H9 (cell line): ENCODE measurements at places on chromosomes 6 and 20. TPM values are rescaled to one million over a fixed set of nuclear protein-coding genes. Genes with fewer than 3 reads are reported as not detected.

SLC26A8 gene
- 0.09 and 0.55 TPM in 2 replicates for total RNA-seq

HFE gene
- total RNA-seq: 0.29 and 0.98 TPM in 2 replicates

GLP1R gene
- total RNA-seq: 0.85 and 1.0 TPM in 2 replicates

WFDC12 gene
- not detected in 2 replicates for total RNA-seq

SPACA1 gene
- total RNA-seq: not detected in 2 replicates

MYMX gene
- total RNA-seq: 1.1 and 1.8 TPM in 2 replicates

KIAA1755 gene
- total RNA-seq: 0.17 and 0.18 TPM in 2 replicates

MDC1 gene
- 72.2 and 77.6 TPM in 2 replicates for total RNA-seq

RAB44 gene
- total RNA-seq: 0.04 TPM in 1 of 2 replicates, not detected in the other

POM121L2 gene
- total RNA-seq: not detected in 2 replicates

HRH3 gene
- 1.8 and 1.9 TPM in 2 replicates for total RNA-seq

GGTLC1 gene
- total RNA-seq: not detected in 2 replicates

GRM1 gene
- 0.07 and 0.39 TPM in 2 replicates for total RNA-seq

DNA sequence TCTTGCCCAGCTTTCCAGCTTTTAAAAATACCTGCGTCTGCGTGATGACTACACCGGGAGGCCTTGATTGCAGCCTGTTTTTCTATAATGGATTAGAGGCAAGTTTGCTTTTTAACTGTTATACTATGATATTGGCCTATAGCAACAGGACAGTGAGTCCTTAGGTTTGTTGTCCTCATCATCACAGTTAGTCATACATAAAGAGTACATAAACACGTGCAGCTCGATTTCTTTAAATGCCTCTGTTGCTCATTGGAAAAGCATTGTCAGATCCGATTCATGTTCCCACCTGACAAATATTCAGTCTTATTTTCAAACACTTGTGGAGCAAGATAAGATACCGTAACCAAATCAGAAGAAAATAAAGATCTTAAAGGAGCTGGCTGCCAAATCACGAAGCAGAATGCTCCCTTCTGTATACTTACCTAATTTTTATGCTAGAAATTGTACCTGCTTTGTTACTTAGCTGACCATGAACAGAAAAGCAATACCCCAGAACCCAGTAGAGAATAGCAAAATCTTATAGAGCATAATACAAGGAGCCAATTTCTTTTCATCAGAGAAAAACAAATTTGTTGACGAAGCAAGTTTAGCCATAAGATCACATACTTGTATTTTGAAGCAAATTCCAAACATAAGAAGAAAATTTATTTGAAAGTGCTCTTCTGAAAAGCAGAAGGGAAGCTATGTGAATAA, 100.4 kb downstream of the TMEM200A start:
- no peak for DNase-seq

DNA sequence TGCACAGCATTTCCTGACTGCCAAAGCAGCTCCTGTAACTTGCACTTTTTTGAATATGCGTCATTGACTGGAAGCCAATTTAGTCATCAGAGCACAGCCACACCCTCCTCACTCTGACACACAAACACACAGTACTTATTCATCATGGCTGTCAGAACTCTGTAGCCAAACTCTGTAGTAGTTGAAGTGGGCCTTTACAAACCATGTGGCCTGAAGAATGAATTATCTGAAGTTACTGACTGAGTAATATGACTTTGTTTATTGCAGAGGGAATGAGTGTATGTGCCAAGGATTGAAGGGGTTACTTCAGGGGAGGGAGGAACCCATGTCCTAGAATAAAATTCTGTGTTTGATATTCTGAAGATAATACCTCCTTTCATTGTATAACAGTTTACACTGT, 102.7 kb downstream of the FIG4 start:
- DNase-seq: no peak

- DNase-seq: peak; percentile 21
Observed at GRCh38 chr6:170178561-170179477, 112.1 kb downstream of the DLL1 start.

DNA sequence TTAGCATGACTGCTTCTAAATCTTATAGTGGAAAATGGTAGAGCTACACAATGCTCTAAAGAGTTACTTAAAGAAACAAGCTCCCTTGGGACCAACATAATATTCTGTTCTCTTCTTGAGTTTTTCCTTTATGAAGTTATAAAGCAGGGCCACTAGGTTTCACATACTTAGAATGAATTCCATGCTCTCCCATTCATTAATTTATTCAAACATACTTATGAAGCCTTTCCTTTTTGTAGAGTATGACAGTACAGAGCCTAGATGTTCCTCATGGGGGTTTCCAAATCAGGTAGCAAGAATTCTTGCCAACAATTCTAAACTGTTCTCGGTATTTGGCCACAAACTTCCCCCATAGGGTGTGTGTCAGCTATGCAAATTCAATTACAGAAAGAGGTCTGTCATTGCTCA, 20.6 kb upstream of the FABP7 start:
- DNase-seq: no peak

DNA sequence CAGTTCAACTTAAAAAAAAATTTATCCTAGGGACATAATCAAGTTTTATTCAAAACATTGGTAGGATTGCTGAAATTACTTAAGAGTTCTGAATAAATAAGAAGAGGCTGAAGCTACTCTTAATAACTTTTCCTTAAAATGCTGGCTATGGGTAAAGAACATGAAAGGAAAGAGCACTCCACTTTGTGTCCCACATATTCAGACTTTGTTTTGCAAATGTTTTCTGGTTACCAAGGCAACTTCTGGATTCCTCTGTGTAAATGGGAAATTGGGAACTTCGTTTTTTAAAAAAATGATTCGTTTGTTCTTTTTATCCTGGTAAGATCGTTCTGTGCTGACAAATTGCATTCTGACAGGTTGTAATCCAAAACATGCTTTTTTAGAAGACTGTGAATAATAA, 115.0 kb downstream of the KIF6 start:
- no peak for DNase-seq

GRCh38 chr20:5895626-5896025, 54.7 kb downstream of the TRMT6 start:
- no peak for DNase-seq

DNA sequence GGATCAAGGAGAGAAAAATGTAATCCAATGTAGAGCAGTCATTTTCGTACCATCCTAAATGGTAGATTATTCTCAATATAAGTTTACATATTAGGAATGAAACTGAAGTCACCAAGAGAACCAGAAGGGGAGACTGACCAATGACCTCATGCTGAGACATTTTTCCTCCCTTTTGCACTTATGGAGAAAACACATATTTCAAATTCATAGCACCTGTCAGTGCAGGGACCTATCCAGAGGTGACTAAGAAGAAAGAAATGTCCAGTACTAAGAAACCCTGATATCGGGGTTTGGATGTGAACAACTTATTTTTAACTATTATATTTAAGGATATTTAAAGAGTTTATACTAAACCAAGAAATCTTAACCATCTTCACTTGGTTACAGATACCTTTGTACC, 16.6 kb upstream of the LYRM2 start:
- DNase-seq: no peak

DNA sequence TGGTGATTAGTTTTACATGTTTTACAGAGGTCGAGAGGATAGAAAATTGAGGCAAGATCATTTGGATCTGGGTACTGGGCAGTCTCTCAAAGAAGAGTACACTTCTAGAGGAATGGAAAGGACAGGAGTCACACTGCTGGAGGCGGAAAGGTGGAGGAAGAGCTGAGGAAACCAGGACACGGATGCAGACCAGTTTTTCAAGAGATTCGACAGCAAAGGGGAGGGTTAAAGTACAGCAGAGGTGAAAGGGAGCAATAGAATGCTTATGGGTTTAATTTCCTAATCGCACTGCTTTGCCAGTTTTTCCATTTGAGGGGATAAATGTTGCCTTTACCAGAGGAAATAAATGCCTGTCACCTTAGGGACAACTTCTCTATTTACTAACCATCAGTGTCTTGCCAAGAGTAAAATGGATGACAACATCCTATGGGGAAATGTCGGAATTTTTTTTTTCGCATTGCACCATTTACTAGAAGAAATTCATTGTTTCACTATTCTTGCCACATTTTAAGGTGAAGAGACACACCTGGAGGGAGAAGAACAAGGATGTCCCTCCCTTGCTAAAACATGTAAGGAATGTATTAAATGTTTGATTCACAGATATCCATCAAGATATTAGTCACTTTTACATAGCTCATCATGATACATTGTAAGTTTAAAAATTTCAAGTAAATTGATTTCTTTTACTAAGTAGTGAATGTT, 226.6 kb downstream of the COL12A1 start:
- no peak for DNase-seq

GRCh38 chr6:170297576-170298330, 6.9 kb upstream of the DLL1 start:
- no peak for DNase-seq

- no peak for DNase-seq
Observed at GRCh38 chr6:42302411-42302810, 84.8 kb upstream of the MRPS10 start.

- no peak for DNase-seq
Observed at GRCh38 chr20:60883496-60883895, 368.6 kb upstream of the CDH4 start.

GRCh38 chr6:112216662-112217551, 37.5 kb downstream of the LAMA4 start:
- DNase-seq: no peak

DNA sequence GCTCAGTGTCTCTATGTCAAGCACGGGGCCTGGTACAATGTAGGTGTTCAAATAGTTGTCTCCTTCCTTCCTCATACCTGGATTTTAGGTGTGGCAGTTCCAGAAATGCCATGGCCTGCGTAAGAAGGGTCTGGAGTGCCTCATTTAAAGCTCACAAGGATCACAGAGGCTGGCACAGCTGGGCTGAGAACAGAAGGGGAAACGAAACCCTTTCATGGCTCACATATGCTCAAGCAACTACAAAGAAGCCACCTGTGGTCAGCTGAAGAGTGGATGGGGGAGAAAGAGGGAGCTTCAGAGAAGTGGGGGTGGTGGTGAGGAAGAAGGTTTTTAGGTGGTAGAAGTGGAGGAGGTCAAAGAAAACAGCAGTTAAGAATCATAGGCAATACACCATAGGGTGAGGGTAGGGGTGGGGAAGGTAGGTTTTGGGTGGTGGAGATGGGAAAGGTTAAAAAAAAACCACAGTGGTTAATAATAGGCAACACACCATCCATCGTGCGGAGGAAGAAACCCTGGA, 17.0 kb upstream of the TOP1 start:
- no peak for DNase-seq

- no peak for DNase-seq
Observed at GRCh38 chr6:153873541-153873940, 165.5 kb upstream of the OPRM1 start.

DNA sequence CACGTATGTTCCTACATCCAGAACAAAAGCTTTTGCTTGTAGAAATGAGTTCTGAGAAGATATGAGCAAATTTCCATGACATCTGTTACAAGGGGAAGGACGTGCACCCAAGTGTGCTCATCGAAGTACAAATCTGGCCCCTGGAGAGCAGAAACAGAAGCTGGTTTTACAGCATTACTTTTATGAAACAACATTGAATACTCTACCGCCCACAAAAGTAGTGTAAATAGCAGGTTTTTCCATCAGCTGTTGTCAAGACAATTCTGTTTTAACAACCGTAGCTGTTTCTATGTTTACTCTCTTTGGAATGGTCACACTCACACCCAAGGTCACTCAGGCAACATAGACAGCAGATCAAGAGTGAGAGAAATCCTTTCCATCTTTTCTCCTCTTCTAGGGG, 114.2 kb upstream of the SSTR4 start:
- no peak for DNase-seq

GRCh38 chr6:156175971-156176421, 601.2 kb upstream of the ARID1B start:
- peak; percentile 76 for DNase-seq

GRCh38 chr6:4563877-4564276, 212.3 kb upstream of the CDYL start:
- DNase-seq: no peak

DNA sequence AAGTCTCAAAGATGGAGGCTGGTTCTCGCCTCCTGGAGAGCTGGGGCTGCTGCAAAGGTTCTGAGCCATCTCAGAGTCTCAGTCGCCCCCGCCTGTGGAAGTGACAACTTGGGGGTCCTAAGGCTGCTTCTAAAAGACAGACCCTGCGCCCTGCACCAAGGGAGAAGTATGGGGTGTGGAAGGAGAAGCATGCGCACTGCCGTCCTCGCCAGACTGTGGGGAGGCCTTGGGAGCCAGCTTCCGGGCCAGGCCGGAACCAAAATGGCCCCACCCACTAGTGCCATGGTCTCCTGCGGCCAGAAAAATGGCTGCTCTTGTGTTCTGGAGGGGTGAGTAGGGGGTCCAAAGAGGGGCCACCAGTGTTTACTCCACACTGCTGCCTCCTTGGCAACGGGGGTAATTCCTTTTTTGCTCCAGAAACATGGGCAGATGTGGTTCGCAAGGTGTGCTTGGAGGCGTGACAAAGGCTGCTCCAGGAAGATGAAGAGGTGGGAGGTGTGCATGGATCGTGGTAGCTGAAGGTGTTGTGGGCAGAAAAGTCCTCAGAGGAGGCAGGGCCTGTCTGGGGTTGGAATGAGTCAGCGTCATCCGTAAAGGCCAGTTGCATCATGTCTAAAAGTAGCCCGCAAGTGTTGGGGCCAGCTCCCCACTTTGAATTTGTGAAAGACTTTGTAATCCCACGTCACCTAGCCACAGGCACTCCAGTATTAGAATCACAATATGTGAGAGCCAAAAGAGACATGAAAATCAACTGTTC, 329.8 kb upstream of the SOX4 start:
- no peak for DNase-seq

- no peak for DNase-seq
Observed at GRCh38 chr6:87344731-87345130, at the start of gene C6orf163. C6orf163 (plus strand) TSS chr6:87344813; CDS start chr6:87345100, 287 bp downstream.

DNA sequence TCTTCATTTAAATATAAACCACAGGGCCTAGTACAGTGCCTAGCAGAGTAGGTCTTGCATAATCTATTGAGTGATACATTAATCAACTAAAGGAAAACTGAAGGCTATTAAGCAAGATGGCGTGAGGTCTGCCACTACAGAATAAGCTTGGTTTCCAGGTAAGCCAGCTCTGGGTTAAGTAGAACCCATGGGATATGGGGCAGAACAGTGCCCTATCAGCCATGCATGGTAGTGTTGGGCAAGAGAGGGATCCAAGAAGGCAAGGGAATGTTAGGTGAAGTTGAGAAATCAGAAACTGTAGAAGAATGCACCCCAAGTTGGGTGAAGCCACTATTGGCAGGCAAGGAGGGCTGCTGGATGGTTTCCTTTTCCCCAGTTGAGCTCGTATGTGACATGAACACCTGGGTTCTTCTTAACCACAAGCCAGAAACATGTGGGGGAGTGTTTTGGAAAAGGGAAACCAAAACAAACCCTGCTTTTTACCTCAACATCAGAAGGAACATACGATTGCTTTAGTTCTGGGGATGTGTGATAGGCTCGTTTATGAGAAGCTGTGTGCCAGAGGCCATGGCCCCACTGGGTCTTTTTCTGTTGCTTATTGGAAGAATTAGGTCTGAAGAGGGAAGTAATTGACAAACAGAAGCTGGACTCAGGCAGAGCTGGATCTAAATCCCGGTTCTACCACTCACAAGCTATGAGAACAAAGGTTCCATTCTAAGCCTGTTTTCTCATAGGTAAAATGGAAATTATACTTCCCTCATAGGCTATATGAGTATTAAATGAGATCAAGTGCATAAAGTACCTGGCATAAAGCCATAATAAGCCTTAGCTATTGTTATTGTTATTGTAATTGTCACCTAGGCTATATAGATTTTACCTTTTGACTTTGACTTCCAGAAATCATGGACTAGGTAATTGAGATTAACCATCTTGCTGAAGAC, 33.5 kb downstream of the NEDD9 start:
- no peak for DNase-seq

- no peak for DNase-seq
Observed at GRCh38 chr20:32603046-32603726, 18.1 kb upstream of the NOL4L start.
